ENCODE measurements at places on chromosomes 13 and 19.
A peak's percentile ranks its signal among the peaks of the same experiment; 100 is the strongest.

DNA sequence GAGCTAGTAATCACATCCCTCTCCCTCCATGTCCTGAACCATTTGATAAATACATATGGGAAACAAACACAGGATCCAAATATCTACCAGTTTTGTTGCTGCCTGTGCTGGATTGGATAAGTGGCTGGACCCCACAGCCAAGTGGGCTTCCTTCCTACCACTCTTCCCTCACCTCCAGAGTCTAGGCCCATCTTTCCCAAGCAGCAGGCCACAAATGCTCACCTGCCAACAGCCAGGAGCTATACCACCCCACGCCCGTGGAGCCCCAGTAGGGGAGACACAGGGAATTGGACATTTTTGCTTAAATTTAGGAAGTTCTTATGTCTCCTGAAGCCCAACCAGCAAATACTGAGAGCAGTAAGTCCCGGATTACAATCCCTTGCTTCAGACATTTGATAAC lies 55.8 kb downstream of the HSPH1 start:
- no peak for DNase-seq

GRCh38 chr13:21287331-21287907 lies 111.0 kb downstream of the MRPL57 start:
- no peak for DNase-seq

GRCh38 chr19:50478901-50479715 lies 2.5 kb upstream of the GARIN5A start:
- DNase-seq = peak; percentile 46

GRCh38 chr13:25440061-25440460 lies 68.3 kb downstream of the ATP8A2 start:
- peak; percentile 44 for DNase-seq

- DNase-seq = no peak
These were observed 31.1 kb downstream of the NFIC start for GRCh38 chr19:3397266-3398022.
